ENCODE measurements at places on chromosomes 6 and 20.

DNA sequence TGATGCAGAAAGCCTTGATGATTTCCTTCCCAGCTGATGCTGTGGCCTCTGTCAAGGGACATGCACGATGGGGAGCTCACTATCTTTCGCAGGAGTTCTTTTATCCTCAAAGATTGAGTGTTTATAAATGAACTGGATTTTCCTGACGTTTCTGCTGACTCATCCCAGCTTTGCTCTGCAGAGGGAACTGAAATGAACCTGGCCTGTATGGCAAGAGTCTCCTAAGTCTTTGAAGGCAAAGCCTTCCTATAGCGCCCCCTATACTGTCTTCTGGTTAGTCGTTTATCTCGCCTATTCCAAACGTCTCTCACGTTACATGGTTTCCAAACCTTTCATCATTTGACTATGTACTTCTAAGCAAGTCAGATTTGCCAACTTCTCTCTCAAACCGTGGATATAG is 565.3 kb downstream of the KIF16B start:
- no peak for DNase-seq

GRCh38 chr20:33684533-33685327 is 1.5 kb downstream of the E2F1 start:
- DNase-seq, result no peak

DNA sequence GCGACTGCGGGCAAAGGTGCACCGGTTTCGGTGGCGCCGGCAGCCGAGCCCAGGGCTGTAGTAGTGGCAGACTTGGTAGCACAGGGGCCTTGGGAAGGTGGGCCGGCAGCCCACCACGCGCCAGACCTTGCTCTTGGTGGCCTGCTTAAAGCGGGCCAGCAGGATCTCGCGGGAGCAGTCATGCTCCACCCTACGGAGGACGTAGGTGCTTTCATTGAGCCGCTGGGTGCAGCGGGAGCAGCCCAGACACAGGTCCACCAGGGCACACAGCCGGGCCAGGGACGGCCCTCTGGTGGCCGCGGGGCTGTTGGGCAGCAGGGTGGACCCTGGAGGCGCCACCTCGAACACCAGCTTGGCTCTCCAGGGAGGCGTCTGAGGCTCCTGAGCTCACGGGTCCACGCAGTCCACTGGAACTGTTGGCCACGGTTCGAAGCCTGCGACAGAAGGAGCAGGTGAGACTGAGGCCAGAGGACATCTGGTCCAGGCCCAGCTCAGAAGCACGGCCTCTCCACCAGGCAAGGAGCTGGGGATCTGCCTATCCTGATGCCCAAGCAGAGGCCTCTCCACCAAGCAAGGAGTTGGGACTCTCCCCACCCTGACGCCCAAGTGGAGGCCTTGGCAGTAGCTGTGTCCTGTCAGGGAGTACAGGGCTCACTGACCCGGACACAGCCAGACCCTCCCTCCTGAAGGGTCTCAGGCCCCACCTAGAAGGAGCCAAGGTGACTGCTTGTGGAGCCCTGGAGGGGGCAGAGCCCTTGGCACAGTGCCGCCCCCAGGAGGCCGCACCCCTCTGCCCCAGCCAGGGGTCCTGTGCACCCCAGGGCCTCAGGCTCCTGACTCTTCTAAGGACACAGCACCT is 1.0 kb downstream of the HELZ2 start:
- DNase-seq, result no peak

DNA sequence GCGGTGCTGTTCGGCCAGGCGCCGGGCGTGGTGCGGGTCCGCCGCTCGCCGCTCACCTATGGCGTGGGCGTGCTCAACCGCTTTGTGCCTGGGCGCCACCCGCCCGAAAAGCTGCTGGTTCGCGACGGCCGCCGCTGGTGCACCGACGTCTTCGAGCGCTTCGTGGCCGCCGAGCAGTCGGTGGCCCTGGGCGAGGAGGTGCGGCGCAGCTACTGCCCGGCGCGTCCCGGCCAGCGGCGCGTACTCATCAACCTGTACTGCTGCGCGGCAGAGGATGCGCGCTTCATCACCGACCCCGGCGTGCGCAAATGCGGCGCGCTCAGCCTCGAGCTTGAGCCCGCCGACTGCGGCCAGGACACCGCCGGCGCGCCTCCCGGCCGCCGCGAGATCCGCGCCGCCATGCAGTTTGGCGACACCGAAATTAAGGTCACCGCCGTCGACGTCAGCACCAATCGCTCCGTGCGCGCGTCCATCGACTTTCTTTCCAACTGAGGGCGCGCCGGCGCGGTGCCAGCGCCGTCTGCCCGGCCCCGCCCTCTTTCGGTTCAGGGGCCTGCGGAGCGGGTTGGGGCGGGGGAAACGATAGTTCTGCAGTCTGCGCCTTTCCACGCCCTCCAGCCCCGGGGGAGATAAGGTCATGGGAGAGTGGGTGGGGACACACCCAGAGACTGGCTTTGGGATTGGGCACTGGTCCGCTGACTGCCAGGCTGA is 15.7 kb downstream of the ADISSP start:
- peak; percentile 78 for DNase-seq

GRCh38 chr6:16503241-16503775 is 258.0 kb downstream of the ATXN1 start:
- DNase-seq, result no peak

DNA sequence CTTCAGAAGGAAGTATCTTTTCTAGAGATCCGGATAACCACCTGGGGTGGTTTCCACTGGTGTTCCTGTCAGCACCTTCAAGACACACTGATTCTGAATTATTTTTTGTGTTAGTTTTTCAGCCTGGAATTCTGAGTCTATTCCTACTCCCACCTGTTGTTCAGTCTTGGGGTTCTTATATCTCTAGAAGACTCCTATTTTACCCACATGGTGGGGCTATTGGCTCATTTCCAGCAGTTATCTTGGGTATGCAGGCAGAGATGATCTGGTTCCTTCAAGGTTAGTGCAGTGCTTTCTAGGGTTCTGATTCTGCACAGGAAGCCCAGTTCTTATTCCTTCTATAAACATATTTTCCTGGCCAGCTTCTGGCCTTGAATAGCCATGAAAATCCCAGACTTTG is 175.6 kb upstream of the PDE7B start:
- DNase-seq, result no peak

GRCh38 chr6:157492741-157493140 is 111.8 kb downstream of the ZDHHC14 start:
- no peak for DNase-seq

GRCh38 chr20:6034134-6034969 is 19.5 kb downstream of the LRRN4 start:
- no peak for DNase-seq

DNA sequence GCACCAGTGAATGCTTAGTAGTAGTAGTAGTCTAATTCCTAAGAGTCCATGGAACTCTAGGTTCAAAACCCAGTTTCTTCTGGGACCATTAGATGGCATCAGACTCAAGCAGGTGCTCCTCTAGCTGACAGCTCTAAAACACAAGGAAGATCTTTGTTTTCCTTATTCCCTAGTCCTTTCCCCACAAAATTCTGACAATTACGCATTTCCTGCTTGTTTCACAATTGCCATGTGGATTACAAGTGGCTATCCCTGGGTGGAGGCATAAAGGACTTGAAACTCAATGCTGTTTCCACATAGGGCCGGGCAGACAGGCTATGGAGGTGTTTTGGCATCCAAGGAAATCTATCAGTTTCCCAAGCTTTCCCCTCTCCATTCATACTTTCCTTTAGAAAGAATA is 9.2 kb upstream of the HLA-DOB start:
- DNase-seq, result no peak

DNA sequence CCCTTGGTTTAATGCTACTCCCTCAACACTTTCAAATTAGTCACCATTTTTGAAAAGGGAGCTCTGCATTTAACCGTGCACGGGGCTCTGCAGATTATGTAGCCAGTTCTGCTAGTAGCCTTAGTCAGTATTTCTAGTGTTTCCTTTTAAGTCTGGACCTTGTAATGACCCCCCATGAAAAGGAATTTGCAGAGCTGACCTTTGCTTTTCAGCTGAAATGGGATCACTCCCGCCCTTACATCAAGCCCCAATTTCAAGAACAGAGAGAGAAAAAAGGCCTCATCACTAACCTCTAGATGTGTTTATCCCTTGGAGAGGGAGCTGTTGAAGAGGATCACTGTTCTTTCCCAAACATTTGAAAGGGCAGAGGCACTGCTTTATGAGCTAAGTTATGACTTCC is 490.7 kb upstream of the BTBD3 start:
- DNase-seq, result no peak

GRCh38 chr6:151629791-151630190 is 136.0 kb downstream of the CCDC170 start:
- DNase-seq, result no peak

- DNase-seq, result no peak
Observed at GRCh38 chr6:143000811-143001210, 55.8 kb upstream of the HIVEP2 start.

DNA sequence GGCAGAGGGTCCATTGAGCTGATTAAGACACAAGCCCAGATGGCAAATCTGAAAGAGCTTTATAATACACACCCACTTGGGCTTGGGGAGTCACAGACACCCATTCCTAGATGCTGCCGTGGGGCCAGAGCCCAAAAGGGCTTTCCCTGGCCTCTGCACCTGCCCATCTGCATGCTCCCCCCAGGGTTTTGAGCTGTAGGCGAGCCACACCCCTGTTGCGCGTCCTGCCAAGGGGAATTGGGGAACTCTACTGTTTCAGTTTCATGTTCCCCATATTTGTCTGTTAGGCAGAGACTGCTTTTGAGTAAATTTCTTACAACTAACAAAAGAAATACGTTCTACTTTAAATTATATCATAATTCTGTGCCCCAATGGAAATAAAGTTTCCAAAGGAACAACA is 52.9 kb upstream of the FNDC1 start:
- DNase-seq, result peak; percentile 55
